ENCODE measurements at places on chromosomes 2 and 18.

GRCh38 chr2:221203856-221204255 lies 368.2 kb downstream of the EPHA4 start:
- no peak for DNase-seq

DNA sequence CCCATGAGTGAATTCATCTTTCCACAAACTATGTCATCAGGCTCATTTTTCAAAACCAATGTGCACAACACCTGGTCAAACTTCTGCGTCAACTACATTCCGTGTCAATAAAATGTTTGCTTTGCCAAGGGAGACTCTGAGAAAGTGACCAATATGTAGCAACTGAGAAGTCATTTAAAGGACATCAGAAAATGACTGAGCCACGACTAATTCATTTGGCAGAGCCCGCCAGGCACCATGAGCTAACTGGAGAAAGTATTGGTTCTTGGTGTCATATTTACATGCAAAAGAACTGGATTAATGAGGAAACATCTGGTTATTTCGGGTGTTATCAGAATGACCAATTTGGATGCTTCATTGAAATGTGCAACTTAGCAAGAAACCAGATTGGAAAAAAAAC lies 7.2 kb downstream of the RND3 start:
- no peak for DNase-seq

DNA sequence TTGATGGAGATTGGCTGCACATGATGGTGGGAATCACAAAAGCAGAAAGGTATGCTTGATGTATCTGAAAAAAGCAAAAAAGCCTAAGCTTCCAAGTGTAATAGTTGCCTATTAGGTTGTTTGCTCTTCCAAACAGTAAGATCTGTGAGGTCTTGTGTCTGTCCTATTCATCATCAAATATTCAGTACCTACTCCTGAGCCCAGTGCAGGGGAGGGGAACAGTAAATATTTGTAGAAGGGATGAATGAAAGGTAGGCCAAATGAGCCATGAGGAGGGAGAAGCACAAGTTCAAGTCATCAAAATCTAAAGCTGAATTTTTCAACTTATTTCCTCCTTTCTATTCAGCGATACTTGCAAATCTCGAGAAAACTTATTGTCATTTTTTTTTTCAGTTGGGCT lies 153.2 kb upstream of the ETAA1 start:
- no peak for DNase-seq

DNA sequence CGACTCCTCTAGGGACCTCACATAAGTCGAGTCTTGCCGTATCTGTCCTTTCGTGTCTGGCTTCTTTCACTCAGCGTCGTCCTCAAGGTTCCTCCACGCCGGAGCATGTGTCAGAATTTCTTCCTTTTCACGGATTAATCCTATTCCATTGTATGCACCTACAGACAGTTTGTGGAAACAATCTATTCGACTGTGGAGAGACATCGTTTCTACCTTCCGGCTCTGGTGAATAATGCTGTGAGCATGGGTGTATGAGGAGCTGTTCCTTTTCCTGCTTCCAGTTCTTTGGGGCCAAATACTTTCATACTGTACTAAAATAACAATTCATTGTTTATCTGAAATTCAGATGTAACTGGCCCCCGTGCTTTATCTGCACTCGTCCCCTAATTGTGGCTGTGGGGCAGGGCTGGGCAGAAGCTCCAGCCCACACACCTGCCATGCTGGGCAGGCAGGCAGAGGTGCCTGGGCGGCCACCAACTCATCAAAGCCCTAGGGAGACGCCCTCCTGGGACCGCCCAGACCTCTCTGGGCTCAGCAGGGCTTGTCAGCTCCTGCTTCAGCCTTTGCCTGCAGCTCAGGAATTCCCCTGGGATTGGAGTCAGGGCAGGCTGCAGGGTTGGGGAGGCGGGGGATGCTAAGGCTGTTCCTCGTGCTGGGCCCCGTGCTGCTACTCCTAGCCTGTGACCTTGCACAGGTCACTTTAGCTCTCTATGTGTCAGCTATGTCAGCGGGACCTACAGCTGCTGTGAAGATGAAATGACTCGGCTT lies 14.5 kb downstream of the GPC1 start:
- no peak for DNase-seq

- DNase-seq: no peak
Measured at GRCh38 chr2:15835991-15836688, 104.2 kb upstream of the MYCN start.

- DNase-seq: no peak
Measured at GRCh38 chr2:7683708-7684107, 766.5 kb downstream of the RNF144A start.

GRCh38 chr2:191031256-191031655 lies 17.3 kb upstream of the STAT1 start:
- DNase-seq: no peak

GRCh38 chr2:225274751-225275150 lies 124.8 kb upstream of the NYAP2 start:
- DNase-seq: no peak

DNA sequence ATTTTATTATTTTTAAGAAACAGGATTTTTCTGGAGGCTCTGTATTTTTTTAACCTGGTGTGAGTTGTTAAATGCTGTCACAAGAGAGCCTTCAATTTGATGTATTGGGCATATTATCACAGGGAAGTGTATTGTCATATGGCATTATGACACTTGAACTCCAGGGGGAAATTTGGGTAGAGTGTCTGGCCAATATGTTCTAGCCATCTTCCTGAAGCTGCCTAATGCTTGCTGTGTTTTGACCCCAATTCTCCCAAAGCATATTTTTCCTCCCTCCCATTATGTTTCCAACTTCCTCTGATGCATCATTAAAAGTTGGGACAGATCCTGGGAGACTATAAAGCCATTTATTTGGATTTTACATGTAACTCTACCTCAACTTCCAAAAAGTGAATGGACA lies 214.1 kb upstream of the SESTD1 start:
- DNase-seq: no peak
